ENCODE measurements at places on chromosomes 2 and 18. TPM values are rescaled to one million over a fixed set of nuclear protein-coding genes. Genes with fewer than 3 reads are reported as not detected.

- DNase-seq, result no peak
These were observed 162.9 kb downstream of the CNTNAP5 start for GRCh38 chr2:124187948-124188347.

DNA sequence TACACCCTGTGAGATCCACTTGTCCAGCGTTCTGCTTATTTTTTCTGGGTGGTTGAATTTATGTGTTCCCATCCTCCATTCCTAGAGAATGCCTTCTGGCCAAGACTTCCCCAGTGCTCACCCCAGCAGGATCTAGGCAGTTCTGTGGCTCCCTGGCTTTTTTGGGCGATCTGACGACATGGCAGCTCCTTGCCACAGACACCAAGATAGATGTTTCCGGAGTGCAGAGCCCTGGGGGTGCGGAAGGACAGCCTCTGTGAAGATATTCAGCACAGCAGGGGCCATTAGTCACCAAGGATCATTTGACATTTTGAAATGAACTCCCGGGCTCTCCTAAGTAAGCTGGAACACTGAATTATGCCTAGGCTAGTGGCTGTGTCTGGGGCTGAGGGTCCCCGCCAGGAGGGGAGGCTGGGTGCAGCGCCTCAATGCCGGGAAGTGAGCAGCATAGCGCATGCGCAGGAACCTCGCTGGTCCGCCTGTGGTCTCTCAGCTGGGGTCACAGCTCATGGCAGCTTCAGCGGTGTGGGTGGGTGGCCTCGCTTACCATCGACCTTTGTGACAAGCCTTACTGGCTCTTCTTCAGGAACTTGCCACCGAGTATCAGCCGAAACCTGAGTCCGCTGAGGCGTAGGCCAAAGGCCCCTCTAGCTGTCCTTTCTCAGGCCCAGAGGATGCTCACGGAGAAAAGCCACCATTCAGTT is 60.3 kb downstream of the MEX3C start:
- peak; percentile 63 for DNase-seq

GRCh38 chr2:39154944-39155343 is 34.1 kb upstream of the SOS1 start:
- no peak for DNase-seq

DNA sequence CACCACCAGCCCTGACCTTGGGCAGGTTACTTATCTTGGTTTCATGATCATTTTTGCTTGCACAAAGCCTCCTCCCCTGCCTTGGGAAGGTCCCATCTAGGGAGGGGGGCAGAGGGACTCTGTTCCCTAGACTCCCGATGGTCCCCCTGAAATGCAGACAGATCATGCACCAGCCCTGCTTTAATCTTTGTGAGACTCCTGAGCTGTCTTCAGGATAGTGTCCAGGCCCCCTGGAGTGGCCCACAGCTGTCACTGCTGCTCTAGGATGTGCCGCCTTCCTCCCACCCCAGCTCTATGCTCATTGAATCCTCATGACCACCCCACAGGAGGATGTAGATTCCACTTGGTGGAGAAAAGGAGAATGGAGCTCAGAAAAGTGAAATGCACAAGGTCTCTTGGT is 28.0 kb downstream of the PCARE start:
- no peak for DNase-seq

DNA sequence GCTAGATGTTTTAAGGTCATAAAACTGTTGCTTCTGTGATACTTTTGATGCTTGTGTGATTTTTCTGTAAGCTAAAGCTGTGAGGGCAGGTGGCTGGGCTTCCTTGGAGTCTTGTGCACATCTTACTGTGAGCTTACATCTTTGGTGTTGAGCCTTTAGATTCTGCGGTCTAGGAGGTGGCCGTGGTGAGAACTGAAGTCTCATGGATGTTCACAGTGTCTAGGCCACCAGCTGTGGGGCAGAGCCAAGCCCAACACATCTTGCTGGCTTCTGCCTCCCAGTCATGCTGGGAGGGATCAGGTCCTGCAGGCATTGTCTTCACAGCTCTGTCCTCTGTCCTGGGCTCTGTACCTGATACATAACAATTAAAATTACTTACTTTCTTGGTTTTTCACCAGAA is 219.7 kb upstream of the HS6ST1 start:
- DNase-seq, result no peak

DNA sequence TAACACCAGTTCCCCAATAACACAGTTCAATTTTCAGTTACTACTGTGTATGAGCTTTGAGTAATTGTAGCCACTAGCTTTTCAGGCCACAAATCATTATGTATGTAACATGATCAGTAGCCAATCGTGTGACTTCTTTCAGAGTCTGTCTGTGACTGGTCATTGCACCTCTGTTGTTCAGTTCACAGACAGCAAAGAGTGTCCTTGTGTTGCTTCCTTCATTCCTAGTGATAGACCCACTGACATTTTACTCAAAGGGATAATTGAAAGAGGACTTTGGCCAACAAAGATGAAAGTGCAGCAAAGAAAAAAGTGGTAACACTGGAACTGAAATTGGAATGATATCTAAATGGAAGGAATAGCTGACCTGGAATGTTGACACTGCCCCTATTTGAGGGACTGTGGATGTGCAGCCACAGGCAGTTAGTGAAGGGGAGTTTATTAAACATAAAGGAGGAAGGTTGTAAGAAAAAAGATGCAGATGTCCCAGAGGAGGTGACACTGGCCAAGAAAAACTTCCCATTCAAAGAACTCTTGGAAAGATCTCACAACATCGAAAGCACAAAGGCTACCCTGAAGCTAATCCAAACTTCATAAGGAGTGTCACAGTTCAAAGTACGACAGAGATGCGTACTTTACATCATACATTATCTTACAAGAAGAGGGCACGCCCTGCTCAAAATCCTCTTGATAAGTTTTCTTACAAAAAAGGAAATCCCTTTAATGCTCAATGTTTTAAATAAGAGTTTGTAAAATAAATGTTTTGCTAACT is 19.3 kb downstream of the TTC39C start:
- no peak for DNase-seq

DNA sequence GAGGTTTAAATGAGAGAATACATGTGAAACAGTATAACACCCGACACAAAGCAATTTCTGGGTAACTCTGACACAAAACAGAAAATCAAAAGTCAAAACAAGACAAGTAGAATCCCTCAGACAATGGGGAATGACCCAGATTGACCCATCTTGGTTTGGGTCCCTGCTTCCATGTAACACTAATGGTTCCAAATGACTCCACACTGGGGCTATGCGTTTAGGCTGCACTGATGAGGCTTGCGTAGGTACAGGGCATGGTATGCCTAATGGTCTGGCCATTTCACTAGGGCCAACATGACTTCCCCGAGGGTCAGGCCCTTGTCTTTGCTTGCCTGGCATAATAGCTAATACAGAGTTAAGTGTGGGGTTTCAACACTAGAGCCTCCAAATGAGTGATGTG is 27.2 kb upstream of the NFE2L2 start:
- DNase-seq, result no peak

DNA sequence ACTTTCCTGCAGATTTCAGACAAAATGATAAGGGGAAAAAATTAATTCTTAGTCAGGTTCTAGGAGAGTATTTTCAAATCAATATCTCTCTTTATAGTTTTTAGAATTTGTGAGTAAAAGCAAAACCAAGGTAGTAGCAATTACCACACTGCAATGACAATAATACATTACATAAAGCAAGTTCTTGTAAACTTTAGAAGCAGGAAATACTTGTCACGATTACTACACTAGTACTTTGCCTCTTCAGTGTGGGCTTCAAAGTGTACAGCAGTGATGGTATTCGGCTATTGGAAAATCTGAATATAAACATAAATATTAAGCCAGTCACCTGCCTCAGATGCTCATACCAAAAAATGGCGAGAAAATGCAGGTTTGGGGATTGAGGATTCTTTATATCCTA is 81.0 kb downstream of the ALPK2 start:
- no peak for DNase-seq

- DNase-seq, result no peak
These were observed 382.0 kb downstream of the LNPK start for GRCh38 chr2:175620106-175620505.

- no peak for DNase-seq
These were observed 30.5 kb upstream of the NCKAP5 start for GRCh38 chr2:133598769-133599168.

ELP2 gene
- total RNA-seq, result 50.4 TPM

SP110 gene
- total RNA-seq, result 10.0 TPM

ALKAL2 gene
- 2.7 TPM for total RNA-seq

Measured in cardiac septum (tissue), 1 donor.